Stimulated activated CD4-positive, alpha-beta T cell treated with anti-CD3 and anti-CD28 coated beads, Interleukin-15, amount 100 ng/mL, for 24 hours (primary cell): ENCODE measurements at places on chromosomes 7 and 10.

- no peak for DNase-seq
Measured at GRCh38 chr7:50577569-50577968, 12.4 kb upstream of the DDC start.

DNA sequence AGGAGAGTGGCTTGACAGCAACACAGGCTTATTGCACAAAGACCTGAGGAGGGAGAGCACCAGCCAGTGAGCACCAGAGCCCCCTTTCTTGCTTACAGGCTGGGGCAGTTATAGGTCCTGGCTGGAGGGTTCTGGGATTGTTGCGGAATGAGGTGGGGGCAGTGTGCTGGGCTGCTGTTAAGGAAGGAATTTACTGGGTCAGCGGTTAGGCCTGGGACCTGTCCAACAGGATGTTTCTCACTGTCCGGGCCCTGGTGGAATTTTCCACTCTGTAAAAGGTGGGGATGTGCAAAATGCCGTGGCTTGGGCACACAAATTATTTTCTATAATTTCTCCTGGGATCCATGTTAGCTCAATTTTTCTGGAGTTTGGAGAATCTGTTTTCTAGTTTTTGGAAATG, 757.3 kb downstream of the TYW1 start:
- no peak for DNase-seq

DNA sequence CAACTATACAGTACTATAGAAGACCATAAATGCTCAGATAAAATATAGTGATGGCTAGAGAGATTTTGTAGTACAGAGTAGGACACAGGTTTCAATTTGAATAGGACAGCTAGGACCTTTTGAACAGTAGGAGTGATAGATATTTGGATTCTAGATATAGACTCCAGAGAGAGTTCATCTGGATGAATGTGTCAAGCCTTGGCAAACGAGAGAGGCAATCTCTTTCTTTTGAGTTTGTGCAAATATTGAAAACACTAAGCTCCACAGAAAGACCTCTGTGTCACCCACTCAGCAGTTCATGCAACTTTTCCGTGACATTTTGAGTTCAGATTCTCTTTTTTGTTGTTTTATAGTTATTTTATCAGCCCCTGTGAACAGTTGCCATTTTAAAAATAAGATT, 834.3 kb upstream of the COBL start:
- no peak for DNase-seq

DNA sequence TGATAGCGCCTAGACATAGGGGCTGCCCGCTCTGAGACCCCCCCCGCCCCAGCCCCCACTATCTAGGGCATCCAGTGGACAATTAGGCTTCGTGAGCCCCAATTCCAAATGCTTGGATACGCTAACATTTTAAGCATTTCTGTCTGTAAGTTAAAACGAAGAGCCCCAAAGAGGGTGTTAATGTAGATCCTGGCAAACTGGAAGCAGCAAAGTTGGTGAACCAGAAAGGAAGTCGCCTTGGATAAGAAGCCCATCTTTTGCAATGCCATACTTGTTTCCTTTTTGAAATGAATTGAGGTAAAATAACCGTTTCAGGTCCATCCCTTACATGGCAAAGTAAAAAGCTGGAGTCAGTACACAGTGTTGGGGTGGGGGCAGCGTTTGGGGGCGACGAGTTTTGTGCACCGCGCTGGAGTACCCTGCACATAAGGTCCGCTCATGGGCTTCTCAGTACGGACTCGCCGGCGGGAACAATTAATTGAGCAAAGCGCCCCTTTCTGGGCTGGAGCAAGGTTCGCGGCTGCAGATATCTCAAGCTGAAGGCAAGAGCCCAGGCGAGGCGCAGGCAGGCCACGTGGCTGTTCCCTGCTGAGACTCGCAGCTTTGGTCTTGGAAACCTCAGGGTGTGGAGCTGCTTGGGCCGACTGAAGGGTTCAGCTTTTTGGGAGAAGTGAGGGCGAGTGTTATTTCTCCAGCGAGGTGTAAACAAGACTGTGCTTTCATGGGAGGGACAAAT, 1.4 kb upstream of the TWIST1 start:
- no peak for DNase-seq

DNA sequence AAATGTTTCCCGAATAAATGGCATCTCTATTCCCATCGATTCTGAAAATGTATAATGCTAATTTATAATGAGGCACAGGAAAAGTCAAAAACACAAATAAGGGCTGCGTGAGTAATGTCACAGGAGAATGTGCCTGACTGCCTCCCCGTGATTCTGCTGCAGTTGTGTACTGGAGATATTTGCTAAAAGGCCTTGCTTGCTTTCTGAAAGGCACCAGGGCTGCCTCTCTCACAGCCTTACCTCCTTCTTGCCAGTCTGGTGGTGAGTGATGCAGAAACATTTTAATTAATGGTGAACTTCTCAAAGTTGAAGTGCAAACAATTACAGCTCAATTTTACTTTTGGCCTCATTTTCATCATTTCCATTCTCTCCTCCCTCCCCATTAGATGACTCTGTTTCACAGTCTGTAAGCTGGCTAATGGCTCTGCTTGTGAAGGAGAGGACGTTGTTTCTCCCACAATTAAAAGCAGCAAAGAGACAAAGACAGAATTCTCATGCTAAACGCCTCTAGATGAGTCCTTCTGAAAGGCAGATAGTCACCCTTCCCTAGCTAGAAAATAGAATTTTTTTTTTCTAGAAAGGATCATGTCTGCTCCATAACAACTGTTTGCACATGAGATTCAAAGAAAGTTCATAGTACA, 377.6 kb downstream of the MDFIC start:
- no peak for DNase-seq

DNA sequence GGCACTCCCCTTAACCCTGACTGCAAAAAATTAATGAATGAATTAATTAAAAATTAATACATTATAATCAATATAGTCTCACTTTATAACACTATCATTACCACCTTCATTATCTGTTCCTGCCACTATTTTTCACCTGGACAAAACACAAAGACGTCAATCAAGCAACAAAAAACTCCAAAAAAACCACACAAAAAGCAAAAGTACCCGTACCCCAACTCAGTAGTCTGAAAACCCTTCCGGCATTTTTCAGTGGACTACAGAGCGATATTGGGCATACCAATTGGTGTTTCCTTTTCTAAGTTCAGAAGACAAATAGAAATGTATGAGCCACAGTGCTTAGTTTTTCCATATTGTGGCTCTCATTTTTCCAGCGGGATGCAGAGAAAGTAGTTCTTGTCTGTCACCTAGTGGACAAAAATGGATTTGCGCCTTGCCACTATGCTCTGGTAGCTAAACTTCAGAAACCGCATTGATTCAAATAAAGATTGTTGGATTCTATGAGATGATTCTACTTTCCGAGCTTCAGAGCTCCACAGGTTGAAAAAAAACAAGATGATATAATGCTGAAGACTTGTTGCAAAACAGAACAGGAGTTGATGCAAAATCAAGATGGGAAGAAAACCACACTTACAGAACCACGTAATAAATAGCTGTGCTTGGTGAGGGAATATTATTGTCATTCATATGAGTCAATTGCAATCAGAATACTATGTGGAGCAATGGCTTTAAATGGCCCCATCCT, 50.6 kb upstream of the ITGB1 start:
- DNase-seq = peak; percentile 78

- DNase-seq = no peak
Measured at GRCh38 chr10:89275383-89275782, 23.8 kb upstream of the LIPA start.

DNA sequence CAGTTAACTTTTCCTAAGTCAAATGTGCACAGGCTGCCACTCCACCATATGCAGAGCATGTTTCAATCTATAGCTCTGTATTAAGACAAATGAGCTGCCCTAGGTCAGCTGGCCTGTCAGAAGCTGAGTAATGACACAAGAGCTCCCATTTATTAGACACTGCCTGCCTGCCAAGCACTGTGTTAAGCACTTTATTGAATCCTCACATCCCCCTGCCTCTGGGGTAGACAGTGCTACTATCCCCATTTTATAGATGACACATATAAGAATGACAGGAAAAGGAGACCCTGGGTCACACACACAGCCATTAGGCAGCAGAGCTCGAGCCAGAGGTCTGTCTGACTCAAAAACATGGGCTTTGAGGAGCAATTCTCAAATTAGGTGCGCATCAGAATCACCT, 179.8 kb upstream of the PDE1C start:
- no peak for DNase-seq

- DNase-seq = no peak
Measured at GRCh38 chr7:143354965-143355364, 7.5 kb downstream of the FAM131B start.

- no peak for DNase-seq
Measured at GRCh38 chr7:155428171-155428834, 29.6 kb upstream of the EN2 start.

DNA sequence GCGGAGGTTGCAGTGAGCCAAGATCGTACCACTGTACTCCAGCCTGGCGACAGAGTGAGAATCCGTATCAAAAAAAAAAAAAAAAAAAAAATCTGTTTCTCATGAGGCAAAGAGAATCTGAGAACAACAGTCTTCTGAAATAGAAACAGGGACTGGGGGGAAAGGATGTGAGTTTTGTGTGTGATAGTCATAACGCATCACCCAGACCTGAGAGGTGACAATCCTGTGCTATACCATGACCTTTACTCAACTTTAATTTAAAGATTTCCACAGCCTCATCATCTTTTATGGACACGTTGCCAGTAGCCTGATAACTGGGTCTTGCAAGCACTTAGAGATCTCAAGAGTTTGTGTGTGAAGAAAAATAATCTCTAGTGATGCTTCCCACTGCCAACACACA, 2.3 kb downstream of the ATXN7L1 start:
- no peak for DNase-seq

DNA sequence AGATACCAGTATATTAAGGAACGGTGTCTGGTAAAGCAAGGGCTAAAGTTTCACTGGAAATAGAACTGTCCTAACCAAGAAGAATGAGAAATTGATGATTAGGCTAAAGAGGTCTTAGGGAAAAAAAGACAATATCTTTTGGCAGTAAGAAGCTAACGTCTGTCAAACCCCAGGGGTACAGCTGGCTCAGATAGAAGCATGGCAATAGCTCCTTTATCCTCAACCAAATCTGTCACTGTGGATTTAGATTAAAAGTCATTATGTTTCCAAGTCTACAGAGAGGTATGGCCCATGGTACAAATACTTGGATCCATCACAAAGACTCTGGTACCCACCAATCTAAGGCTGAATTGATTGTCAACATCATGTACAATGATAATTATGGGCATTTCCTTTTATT, 8.6 kb upstream of the SLC16A9 start:
- no peak for DNase-seq

DNA sequence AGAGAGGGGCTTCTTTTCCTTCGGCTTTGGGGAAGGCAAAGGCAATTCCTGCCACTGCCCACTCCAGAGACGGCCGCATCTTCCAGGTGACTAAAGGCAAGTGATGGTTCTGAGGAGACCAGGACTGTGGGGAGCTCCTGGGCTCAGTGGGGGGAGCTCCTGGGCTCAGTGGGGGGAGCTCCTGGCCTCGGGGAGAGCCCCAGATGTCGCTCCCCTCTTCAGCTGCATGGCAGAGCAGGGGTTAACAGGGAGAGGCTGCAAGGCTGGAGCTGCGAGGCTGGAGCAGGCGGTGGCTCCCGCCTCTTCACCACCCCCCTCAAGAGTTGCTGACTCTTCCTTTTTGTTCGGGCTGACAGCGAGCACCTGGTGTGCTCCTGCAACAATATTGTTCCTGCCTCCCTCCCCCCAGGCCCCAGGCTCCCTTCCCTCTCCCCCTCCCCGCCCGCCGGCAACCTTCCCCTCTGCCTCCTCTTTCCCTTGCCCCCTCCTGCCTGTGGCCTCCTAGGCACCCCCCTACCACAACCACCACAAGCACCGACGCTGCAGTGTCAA, 56.3 kb upstream of the LBX1 start:
- DNase-seq = no peak
